ENCODE measurements at places on chromosomes 7 and 10.
A peak's percentile ranks its signal among the peaks of the same experiment; 100 is the strongest.

- no peak for DNase-seq
Observed at GRCh38 chr10:104240078-104240477, 7.9 kb upstream of the CFAP43 start.

GRCh38 chr7:157668884-157669767, 332.3 kb downstream of the DNAJB6 start:
- DNase-seq = no peak

DNA sequence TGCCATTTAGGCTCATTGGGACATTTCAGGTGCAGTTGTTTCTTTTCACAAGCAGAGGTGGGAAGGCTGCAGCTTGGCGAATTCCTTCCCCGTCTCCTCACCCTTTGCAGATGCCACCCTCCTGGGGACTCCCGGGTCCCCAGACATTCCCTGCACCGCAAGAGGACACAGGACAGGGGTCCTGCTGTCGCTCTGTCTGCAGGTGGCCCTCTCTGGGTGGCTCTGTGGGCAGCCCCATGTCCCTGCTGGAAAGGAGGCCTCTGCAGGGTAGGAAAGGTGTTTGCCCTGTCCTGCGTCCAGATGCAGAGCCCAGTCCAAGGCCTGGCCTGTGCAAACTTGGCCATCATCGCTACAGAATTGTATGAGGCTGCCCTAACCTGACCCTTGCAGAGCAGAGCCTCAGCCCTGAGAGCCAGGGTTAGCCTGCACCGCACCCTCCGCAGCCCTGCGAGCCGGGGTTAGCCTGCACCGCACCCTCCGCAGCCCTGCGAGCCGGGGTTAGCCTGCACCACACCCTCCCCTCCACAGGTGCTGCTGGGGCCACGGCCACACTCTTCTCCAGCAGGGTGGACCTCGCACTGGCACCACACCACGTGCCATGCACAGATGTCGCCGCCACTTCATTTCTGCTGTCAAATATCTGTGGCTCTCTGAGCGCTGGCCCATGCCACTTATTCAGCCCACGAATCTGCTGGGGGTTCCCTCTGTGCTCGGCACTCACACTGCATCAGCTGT, 61.0 kb downstream of the CFAP46 start:
- no peak for DNase-seq

DNA sequence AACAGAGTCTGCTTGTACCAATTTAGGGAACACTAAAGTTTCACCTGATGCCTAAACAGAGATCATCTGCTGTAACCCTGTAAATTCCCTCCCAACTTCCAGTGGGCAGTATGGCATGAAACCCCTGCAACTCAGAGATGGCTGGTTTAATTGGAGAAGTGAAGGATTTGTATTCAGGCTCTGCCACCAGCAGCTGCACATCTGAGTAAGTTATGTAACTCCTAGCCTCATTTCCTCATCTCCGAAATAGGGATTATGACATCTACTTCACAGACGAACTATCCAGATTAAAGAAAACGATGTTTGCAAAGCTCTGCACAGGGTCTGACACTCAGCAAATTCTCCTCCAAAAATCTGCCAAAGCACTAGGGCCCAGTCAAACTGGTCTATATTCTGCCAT, 493.0 kb downstream of the KCNMA1 start:
- no peak for DNase-seq

GRCh38 chr7:48109848-48110663, 21.0 kb downstream of the UPP1 start:
- DNase-seq = peak; percentile 84

DNA sequence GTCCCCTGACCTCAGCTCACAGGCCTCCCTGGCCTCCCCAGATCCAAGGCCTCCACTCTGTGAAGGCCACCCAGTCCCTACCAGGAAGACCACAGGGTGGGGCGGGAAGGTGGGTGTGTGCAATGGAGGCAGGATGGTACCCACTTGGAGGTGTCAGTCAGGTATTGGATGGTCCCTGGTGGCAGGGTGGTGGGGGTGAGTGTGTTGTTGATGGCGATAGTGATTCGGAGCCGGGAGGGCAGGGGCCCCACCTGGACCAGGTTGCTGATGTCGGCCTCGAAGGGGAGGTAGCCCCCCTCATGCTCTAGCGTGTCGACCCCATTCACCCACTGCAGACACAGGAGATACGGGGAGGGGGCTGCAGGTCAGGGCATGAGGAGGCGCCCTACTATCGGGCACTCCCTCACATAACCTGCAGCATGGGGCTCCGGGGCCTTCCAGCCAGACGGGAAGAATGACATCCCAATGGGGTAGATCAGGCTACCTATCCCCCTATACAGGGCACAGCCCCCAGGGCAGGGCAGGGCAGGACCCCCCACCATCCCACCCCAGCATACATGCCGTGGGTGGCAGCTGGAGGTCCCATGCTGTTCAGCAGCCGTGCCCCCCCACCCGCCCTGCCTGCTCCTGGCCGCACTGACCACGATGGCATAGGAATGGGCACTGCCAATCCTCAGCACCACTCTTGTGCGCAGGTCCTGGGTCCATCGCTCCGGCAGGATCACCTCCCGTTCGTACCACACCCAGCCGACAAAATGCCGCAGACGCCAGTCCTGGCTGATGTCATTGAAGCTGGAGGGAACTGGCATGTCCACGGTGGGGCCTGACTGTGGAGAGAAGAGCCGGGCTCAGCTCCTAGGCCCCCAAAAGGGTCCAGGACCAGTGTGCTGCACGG, 2.2 kb downstream of the GUSB start:
- DNase-seq = no peak

GRCh38 chr10:127470911-127471310, 78.2 kb upstream of the NPS start:
- DNase-seq = no peak

DNA sequence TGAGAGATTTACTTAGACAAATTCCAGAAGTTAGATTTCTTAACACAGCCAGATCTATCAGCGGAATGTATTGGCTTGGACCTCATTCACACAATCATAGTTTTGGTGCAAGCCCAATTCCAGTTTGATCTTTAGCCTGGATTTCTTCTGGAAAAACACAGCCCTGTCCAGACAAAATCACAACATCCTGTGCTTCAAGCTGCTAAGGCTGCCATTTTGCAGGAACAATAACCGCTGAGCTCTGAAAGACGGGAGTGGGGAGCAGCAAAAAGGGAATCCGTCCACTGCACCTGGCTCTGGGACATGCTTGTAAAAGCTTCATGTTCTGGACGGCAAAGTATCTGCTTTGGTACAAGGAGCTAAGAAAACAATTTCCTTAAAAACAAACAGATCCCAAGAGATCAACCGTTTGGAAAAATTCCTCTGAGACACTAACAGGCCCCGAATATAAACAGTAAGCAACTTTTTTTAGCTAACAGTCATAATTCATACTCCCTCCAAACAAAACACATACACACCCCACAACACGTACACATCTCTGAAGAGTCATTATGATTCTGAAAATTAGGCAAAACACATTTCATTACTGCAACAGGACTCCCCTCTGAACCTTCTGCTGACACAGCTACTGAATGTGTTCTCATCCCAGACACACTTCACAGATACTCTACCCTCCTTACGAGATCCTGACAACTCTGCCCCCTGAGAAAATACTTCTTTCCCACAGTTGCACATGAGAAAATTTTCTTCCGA, 32.4 kb downstream of the ITIH5 start:
- no peak for DNase-seq

GRCh38 chr7:151453326-151453791, 13.4 kb upstream of the CRYGN start:
- no peak for DNase-seq

DNA sequence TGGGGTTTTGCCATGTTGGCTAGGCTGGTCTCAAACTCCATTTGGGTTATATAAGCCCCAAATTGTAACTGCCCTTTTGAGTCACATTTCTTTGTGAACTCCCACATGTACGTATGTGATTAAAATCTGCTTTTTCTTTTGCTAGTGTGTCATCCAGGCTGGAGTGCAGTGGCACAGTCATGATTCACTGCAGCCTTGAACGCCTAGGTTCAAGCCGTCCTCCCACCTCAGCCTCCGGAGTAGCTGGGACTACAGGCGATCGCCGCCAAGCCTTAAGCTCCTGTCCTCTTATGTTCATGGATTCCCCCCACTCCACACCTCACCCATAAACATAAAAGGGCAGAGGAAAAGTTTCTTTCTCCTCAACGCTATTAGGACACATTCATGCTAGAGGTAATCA, 4.4 kb upstream of the SMC3 start:
- no peak for DNase-seq

DNA sequence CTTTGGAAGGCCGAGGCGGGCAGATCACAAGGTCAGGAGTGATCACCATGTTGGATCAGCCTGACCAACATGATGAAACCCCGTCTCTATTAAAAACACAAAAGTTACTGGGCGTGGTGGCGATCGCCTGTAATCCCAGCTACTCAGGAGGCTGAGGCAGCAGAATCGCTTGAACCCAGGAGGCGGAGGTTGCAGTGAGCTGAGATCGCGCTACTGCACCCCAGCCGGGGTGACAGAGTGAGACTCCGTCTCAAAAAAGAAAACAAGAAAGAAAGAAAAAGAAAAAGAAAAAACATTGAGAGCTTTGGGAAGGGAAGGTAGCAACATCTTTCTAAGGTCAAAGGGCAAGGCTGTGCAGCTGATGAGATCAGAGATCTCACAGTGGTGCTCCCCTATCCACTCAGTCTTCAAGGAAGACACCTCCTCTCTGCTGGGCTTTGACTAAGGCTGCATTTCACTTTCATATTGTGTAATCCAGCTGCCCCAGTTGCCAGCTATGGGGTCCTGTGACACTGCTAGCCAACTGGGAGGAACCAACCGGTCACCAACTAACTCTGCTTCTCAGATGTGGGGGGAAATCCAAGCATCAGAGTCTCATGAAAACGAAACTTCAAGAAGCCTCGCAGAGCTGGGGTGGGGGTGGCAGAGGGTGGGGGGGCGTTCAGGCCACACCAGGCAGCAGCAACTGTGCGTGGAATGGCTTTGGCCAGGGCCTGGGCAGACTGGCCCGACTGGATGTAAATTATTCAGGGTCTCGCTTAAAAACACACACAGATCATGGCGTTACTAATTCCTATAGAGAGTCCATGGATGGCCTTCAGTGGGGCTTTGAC, 1.5 kb downstream of the IL15RA start:
- peak; percentile 93 for DNase-seq

GRCh38 chr7:2926120-2926895, 82.2 kb upstream of the GNA12 start:
- DNase-seq = no peak

GRCh38 chr7:154371424-154371823, 319.2 kb downstream of the DPP6 start:
- DNase-seq = no peak

DNA sequence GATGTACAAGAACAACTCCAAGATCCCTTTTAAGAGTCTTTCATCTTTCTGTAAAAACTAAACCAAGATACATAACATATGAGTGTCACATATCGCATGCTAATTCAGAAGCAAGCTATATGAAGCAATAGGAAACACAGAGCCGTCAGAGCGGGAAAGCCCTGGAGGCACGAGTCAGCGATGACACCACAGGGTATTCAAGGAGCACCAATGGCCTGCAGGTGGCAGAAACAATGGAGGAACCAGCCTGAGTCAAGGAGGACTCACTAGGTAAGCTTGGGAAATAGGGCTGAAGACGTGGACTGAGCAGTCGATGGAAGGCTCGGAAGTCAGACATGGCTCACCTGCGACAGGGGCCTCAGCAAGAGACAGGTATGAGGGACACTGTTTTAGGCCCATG, 214.4 kb downstream of the FAM107B start:
- no peak for DNase-seq

DNA sequence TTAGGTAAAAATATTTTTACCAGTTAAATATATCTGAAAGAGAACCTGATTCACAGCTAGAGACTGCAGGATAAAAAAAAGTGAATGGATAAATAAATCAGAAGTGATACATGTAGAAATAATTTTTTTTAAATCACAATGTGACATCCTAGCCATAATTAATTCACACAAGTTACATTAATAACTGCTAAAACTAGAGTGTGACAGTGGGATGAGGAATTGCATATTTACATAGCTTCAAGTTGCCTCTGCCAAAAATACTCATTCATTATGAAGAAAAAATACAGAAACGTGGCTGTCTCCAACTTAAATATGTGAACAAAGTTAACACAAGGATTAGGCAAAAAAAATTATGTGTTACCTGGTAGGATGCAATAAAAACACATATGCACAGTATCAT, 473.5 kb upstream of the SEMA3A start:
- DNase-seq = no peak

- no peak for DNase-seq
Observed at GRCh38 chr10:121873236-121873635, 54.6 kb downstream of the ATE1 start.

- no peak for DNase-seq
Observed at GRCh38 chr7:66110856-66111255, 3.8 kb upstream of the CRCP start.

GRCh38 chr10:5447611-5448071, 35.3 kb downstream of the NET1 start:
- DNase-seq = peak; percentile 90

DNA sequence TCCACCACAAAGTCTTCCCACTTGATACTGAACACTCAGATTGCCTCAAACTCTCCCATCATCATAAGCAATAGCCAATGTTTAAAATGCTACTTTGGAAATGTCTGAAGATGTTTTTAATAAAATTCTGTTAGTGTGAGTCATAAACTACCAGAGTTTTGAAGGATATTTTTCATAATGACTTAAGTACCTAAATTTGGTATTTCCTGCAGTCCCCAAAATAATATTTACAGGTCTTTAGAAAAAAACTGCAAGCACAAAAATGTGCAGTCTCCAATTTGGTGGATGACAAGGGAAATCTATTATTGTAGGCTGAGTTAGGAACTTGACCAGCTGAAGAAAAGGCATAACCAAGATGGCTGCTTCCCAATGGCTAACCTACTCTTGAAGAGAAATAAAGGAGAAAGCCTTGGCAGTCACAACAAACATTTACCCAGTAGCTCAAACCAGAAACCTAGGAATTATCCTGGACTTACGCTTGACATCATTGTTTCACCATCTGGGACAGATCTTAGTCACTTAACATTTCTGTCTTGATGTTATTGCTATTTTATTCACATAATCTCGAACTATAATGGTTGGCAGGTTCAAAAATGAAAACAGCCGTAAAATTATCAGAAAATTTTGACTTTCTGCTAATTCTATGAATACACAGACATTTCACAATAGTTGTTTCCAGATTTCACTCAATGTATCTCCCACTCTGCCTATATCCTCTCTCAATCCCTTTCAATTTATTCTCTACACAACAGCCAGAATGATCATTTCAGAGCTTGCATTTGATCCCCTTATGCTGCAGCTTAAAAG, 111.2 kb upstream of the STEAP1B start:
- no peak for DNase-seq

- peak; percentile 10 for DNase-seq
Observed at GRCh38 chr7:28626624-28627262, 214.4 kb downstream of the CREB5 start.

DNA sequence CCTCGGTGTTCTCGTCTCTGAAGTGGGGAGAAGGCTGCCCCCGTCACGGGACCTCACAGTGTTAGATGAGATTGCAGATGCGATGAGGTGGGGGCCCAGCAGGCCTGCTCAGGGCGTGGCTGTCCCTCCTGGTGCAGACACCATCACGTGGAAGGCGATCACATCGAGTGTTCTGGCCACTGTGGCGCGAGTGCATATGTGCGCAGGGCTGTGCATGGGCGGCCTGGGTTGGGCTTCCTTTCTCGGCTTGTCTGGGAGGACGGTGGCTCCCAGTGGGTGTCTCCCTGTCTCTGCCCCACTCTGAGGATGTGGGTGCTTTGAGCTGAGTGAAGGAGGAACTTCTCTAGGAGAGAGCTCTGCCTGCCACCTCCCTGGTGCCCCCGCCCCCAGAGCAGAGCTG, 83.1 kb downstream of the LHPP start:
- no peak for DNase-seq

GRCh38 chr7:30998180-30998579, 34.4 kb downstream of the GHRHR start:
- no peak for DNase-seq
